ENCODE measurements at places on chromosomes 11 and 22.

DNA sequence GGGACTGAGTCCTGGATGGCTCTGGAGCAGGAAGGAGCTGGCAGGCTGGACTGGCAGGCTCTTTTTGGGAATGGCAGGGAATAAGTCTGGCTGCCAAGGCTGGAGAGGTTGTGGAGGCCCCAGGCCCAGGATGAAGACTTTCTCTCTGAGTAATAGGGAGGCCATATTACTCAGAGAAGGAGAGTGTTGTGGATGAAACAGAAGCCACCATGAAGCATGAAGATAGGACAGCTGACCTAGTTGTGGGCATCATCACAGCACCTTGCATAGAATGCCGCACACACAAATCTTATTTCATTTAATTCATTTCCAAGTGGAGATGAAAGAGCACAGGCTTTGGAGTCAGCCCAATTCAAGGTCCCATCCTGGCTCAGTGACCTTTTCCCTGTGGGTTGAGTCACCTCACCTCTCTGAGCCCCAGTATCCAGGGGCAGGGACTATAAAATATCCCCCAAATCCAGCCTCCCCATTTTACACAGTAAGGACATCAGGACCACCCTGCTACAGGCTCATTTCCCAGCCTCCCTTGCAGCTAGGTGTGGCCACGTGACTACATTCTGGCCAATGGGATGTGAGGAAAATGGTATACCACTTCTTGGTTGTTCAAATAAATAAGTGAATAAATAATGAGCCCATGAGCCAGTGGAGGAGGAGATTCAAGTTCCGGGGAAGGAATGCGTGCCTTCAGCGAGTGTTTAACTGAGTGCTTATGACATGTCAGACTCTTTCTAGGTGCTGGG is 9.4 kb downstream of the CYTH4 start:
- peaks cover 78% of the 10 kb centered on the region for H3K4me1 ChIP-seq
- no peak overlapping the region for H3K4me3 ChIP-seq
- H3K36me3 ChIP-seq: peaks cover 44% of the 10 kb centered on the region
- DNase-seq: no peak
- peak overlapping the region; percentile 69 for H3K27ac ChIP-seq

DNA sequence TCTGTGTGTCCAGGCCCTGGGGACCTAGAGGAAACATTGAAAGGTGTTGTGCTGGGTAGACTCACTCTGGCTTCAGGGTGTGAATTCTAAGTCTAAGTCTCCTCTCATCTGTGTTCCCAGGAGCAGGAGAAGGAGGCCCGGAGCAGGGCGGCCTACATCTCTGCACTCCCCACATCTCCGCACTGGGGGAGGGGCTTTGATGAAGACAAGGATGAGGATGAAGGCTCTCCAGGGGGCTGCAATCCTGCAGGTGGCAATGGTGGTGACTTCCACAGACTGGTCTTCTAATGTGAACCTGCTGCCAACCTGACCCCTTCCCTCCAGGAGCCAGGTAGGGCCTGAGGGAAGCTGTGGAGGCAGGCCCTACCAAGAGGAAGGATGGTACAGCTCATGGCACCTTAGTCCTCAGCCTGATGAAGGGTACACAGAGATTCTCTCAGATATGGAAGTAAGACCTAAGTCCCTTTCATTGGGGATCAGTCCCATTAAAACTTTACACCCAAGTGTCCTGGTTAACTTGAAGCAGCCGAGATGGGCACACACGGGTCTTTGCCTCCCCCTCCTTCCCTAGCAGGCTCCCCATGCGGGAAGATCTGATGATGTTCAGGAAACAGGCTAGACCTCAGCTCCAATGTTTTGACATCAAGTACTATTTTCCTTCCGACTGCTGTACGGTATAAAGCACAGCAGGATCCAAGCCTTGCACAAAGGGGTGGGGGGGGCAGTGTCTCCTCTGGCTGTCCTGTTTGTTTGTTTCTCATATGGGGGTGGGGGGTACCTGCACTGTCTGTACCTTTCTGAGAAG is 25.0 kb downstream of the USP35 start:
- H3K36me3 ChIP-seq: peaks cover 16% of the 10 kb centered on the region
- H3K4me1 ChIP-seq: peaks cover 12% of the 10 kb centered on the region
- no peak overlapping the region for H3K4me3 ChIP-seq
- no peak for DNase-seq
- H3K27ac ChIP-seq: no peak overlapping the region
- H3K27me3 ChIP-seq: no peaks in the 10 kb centered on the region

- no peak for DNase-seq
- H3K4me3 ChIP-seq: no peak overlapping the region
- peaks cover 17% of the 10 kb centered on the region for H3K36me3 ChIP-seq
- no peaks in the 10 kb centered on the region for H3K27me3 ChIP-seq
Measured at GRCh38 chr22:44492036-44492405, 6.0 kb downstream of the RTL6 start.

DNA sequence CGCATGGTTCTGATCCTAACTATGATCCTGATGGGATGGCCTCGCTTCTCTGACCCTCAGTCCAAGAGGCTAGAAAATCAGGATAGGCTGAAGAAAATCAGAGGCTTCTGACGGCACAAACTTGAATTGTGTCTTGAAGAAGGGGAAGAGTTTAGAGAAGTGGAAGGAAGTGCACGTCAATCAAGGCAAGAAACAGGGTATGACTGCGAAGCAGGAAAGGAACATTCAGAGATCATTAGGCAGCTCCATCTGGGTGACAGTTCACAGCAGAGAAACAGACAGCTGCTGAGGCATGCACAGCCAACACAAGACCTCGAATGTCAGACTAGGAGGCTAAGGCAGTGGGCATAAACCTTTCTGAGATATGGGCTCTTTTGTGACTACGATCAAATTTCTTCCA is 29.3 kb downstream of the CLPB start:
- H3K36me3 ChIP-seq: peaks cover 7% of the 10 kb centered on the region
- H3K27me3 ChIP-seq: no peaks in the 10 kb centered on the region
- no peak overlapping the region for H3K4me3 ChIP-seq

DNA sequence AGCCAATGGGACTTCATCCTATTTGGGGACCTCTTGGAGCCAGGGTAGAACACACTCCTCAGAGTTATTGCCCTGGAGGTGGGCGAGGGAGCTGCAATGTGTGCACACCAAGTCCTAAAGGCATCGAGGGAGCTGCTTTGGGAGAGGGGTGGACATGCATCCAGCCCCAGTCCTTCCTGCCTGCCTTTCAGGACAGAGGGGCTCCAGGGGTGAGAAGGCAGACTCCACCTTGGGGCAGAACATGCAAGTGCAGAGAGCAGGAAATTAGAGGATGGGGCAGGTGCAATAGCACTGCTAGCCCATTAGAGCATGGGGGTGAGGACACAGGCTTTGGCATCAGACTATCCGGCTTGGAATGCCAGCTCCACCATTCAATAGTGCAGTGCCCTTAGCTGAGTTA is 288.5 kb downstream of the OPCML start:
- no peak overlapping the region for H3K4me3 ChIP-seq
- H3K4me1 ChIP-seq: no peaks in the 10 kb centered on the region
- H3K27me3 ChIP-seq: no peaks in the 10 kb centered on the region
- H3K36me3 ChIP-seq: no peaks in the 10 kb centered on the region

DNA sequence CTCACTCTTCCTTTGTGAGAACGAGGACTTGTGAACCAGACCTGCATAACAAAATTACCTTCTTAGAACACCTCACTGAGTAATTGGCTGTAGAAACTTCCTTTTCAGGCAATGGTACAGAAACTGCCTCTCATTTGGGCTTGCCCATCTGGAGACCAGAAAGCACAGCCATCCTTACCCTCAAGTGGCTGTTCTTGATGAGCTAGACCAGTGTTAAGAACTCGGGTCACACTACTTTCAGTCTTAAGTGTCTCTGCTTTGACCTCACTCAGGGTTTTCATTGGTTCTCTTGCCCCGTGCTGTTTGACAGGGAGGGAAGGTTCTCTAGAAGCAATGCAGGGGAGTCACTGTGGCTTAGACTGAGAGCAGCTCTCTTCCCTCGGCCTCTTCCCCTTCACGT is 29.3 kb downstream of the NAT10 start:
- H3K27ac ChIP-seq: no peak overlapping the region
- H3K36me3 ChIP-seq: peaks cover 55% of the 10 kb centered on the region
- no peak overlapping the region for H3K4me3 ChIP-seq
- H3K27me3 ChIP-seq: no peaks in the 10 kb centered on the region
- H3K4me1 ChIP-seq: no peaks in the 10 kb centered on the region
- no peak for DNase-seq

DNA sequence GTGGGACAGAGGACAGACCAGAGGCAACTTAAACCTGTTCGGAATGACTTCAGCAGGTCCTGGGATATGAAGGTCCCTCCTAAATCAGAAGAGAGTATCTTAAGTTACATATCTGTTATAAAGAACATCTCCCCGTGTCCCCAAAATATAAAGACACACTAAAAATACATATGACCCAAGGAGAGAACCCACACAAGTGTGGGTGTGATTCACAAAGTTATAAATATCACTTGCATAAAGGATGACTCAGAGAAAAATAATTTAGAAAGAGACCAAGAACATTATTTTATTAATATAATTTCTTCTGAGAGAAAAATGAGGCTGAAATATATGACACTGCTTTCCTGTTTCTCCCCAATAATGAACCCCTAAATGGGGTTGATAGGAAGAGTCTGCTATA is 14.2 kb downstream of the OR5B21 start:
- no peak overlapping the region for H3K27ac ChIP-seq
- no peaks in the 10 kb centered on the region for H3K36me3 ChIP-seq
- no peaks in the 10 kb centered on the region for H3K27me3 ChIP-seq

- H3K4me1 ChIP-seq: no peaks in the 10 kb centered on the region
- H3K27me3 ChIP-seq: peaks cover 31% of the 10 kb centered on the region
- H3K27ac ChIP-seq: no peak overlapping the region
Measured at GRCh38 chr11:73348838-73349237, 27.4 kb upstream of the RELT start.

DNA sequence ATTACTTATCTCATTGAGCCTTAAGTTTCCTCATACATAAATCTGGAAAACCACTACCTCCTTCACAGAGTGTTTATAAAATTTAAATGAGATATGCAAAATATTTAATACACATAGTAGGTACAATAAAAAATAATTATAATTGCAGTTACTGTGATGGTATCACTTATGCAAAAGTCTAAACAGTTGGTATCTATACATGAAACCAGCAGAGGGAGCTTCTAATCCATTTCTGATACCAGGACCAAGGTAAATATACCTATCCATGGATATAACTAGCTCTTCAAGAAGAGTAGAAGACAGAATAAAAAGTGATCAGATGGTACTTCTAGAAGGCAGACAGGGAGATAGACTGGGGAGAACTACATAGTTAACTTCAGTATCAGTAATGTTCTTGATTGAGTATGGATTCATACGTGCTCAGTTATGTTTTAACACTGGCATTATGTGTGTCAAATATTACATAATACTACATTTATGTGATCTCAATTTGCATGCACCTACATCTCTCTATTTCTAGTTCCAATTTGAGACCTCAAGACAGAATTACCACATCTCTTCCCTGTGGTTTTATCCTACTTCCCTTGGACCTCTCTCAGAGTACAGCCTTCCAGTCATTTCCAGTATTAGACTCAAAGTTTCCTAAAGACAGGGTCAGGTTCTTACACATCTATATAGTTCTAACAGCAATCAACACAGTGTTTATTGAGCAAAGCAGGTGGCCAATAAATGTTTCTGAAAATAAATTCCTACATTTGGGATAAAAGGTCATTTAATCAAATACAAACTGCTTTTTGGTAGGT is 13.7 kb upstream of the TSG101 start:
- H3K27ac ChIP-seq: peak overlapping the region; percentile 36
- peaks cover 6% of the 10 kb centered on the region for H3K36me3 ChIP-seq
- H3K4me1 ChIP-seq: no peaks in the 10 kb centered on the region
- H3K27me3 ChIP-seq: no peaks in the 10 kb centered on the region
- DNase-seq: no peak
- no peak overlapping the region for H3K4me3 ChIP-seq

GRCh38 chr22:40176921-40177737 is 596 bp upstream of the TNRC6B start:
- peak overlapping the region; percentile 71 for H3K27ac ChIP-seq
- H3K4me3 ChIP-seq: peak overlapping the region; percentile 80
- peaks cover 58% of the 10 kb centered on the region for H3K4me1 ChIP-seq
- H3K27me3 ChIP-seq: no peaks in the 10 kb centered on the region

DNA sequence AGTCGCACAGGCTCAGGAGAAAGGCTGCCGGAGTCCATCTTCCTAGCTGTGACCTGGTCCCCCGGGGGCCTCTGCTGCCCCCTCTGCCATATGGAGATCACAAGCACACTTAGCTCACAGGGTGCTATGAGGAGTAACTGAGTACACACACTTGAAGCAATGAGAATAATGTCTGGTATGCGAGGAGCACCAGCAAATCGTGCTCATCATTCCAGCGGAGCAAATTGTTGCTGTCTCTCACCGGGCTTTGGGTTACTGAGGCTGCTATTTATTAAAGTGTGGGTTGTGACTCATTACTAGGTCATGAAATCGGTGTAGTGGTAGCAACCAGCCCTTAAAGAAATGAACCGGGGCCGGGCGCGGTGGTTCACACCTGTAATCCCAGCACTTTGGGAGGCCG is 48.1 kb upstream of the EIF3D start:
- no peaks in the 10 kb centered on the region for H3K36me3 ChIP-seq
- no peak overlapping the region for H3K4me3 ChIP-seq
- no peak overlapping the region for H3K27ac ChIP-seq
- peaks cover 56% of the 10 kb centered on the region for H3K27me3 ChIP-seq

- peaks cover 74% of the 10 kb centered on the region for H3K4me1 ChIP-seq
- peak overlapping the region; percentile 33 for H3K27ac ChIP-seq
- no peaks in the 10 kb centered on the region for H3K36me3 ChIP-seq
- H3K4me3 ChIP-seq: peak overlapping the region; percentile 42
Measured at GRCh38 chr11:114166362-114166761, 106.9 kb downstream of the ZBTB16 start.

DNA sequence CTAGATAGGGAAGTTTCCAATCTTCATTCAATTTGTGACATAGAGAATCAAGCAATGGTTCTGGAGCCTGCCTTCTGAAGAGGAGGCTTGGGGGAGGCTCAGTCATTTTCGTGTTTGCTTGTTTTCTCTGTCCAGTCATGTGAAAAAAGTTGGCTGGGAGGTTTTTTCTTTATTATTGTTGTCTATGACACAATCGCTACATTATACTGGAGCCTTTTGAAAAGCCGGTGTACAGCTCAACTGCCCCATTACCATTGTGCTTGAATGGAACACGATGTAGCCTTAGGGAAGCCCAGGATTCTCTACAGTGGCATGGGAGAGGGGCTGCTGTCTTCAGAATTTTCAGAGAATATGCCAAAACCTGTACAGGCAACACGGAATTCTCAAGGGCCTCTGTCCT is 57.9 kb upstream of the NCAM1 start:
- H3K36me3 ChIP-seq: no peaks in the 10 kb centered on the region
- H3K27me3 ChIP-seq: no peaks in the 10 kb centered on the region
- H3K4me1 ChIP-seq: no peaks in the 10 kb centered on the region
- H3K4me3 ChIP-seq: no peak overlapping the region
- H3K27ac ChIP-seq: no peak overlapping the region

GRCh38 chr22:50060441-50061140 is 2.5 kb upstream of the TTLL8 start:
- peaks cover 23% of the 10 kb centered on the region for H3K27me3 ChIP-seq
- H3K36me3 ChIP-seq: no peaks in the 10 kb centered on the region
- no peak overlapping the region for H3K4me3 ChIP-seq
- DNase-seq: no peak
- H3K4me1 ChIP-seq: no peaks in the 10 kb centered on the region
